Caco-2 (cell line): ENCODE measurements at places on chromosomes 3 and 15. TPM values are rescaled to one million over a fixed set of nuclear protein-coding genes. Genes with fewer than 3 reads are reported as not detected.

DNA sequence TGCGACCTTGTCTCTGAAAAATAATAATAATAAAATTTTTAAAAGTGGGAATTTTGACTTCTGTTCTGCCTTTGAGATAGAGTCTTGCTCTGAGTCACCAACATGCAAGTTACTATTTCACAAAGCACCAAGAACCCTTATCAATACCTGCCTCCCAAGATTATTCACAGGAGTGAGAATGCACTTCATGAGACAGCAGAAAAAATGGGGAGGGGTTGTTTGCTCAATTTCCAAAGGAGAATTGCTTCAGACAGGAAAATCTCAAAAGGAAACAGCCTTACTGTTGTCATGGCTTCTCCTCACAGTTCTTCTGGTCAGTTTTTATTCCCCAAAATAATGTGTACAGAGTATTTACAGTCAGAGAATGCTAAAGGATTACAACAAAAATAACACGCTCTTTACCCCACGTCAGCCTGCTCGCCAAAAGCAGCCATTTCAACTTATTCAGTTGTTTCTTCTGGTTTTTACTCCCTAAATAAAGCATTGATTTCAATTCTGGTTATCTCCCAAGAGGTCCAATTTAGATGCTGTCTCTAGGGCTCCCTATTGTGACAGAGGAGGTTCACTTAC lies 89.0 kb downstream of the PPCDC start:
- peak; percentile 51 for DNase-seq

DNA sequence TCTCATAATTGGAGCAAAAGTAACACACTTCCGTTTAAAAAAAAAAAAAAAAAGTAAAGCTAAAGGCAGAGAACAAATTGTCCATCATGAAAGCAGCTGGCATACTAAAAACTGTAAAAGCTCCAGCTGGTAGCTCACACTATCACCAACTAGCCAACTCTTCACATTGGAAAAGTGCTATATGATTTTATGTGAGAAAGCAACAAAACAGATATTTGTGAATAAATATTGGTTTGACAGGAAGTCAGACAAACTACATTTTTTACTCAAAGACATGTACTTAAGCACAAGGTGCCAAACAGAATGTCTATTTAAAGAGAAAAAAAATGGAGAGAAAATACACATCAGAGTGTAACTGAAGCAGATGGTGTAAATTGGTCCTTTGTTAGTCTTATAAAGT lies 231.2 kb upstream of the CADM2 start:
- no peak for DNase-seq

GRCh38 chr3:79424811-79425210 lies 343.0 kb downstream of the ROBO1 start:
- DNase-seq = no peak

GRCh38 chr15:66670175-66670574 lies 31.9 kb upstream of the SMAD6 start:
- DNase-seq = no peak

DNA sequence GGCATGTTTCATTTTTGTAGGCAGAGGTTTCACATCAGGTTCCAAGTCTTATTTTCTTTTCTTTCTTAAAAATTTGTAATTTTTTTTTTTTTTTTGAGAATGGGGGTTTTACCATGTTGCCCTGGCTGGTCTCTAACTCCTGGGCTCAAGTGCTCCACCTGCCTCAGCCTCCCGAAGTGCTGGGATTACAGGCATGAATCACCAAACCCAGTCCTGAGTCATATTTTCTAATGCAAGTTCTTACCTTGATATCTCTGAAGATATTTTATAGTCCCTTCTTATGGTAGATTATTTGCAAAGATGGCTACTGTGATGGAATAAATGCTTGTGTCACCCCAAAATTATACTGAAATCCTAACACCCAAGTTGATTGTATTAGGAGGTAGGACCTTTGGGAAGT lies 63.8 kb downstream of the SLC9A9 start:
- DNase-seq = no peak

DNA sequence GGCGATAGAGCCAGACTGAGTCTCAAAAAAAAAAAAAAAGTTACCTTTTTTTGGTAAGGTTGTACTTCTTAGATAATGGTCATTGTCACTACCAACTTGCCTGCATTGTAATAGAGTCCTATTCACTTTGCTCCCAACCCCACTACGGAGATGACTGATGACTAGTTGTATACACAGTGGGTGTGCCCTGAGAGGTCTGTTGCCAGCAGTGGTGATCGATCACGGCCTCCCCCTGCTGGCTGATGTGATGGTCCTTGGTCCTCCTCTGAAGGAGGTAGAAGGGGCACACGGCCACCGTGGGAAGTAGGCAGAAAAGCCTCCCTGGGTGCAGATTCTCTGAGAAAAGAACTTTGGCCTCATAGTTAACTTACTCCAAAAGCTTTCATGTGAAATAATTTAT lies 10.7 kb downstream of the GCNT3 start:
- peak; percentile 70 for DNase-seq

GRCh38 chr3:172635588-172635987 lies 75.3 kb downstream of the NCEH1 start:
- no peak for DNase-seq

- DNase-seq = no peak
Observed at GRCh38 chr3:115761927-115762305, 138.6 kb downstream of the GAP43 start.

DNA sequence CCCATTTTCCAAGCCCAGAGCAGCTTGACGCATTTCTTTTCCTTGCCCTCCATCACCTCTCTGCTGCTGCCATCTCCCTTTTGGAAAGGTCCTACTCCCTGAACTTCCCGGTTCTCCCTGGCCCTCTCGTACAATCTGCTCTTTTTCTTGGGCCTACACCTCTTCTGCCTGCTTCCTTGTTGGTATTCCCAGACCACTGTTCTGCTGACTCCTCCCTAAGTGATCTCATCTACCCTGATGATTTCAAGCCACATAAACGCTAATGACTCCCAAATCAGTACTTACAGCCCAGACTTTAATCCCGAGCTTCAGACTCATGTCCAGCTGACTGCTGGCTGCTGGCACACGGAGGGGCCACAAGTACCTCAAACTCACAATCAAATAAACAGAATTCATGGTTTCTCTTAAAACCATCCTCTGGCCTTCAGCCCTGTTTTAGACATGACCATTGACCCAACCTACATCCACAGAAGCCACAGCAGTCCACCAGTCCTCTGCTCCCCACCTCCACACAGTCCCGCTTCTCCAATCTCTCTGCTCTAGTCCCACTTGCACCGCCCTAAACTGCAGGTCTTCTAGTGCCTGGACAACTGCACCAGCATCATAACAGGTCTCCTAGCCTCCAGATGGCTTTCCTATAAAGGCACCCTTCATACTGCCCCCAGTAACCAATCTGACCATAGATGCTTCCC lies 57.6 kb downstream of the AAGAB start:
- no peak for DNase-seq

DNA sequence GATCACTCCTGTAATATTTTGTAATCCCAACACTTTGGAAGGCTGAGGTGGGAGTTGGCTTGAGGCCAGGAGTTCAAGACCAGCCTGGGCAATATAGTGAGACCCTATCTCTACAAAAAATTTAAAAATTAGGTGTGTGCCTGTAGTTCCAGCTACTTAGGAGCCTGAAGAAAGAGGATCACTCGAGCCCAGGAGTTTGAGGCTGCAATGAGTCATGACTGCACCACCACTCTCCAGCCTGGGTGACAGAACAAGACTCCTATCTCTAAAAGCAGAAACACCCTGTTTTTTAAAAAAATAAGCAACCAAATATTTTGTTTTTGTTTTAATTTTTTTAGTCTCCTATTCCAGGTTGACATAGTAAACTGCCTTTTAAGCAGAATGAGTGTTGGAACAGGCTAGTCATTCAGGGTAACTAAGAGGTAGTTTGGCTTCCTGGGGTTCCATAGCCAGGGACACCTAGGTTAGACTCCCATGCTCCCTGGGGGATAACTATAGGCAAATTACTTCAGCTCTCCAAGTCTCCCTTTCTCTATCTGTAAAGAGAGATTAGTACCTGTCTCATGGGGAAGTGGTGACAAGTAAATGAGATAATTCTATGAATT lies 114.6 kb upstream of the C15orf61 start:
- DNase-seq = no peak

- DNase-seq = no peak
Observed at GRCh38 chr3:87272718-87273341, 3.6 kb downstream of the POU1F1 start.

DNA sequence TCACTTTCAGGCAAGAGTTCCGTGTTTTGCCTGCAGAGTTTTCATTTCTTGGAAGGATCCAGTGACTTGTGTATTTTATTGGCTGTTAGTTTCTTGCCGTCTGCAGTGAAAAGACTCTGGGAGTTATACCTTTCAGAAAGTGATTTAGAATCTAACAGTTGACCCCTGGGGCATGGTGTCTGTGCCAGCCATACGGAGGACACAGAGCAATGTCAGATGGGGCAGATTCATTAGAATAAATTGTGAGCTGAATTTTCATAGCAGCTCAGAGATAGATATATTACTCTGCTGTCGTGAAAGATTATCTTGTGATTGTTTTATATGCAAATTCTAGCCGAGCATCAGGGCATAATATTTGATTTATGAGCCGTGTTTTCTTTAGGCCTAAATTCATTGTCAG lies 131.6 kb downstream of the SV2B start:
- no peak for DNase-seq

GRCh38 chr15:33190539-33190938 lies 4.0 kb downstream of the FMN1 start:
- DNase-seq = no peak

GRCh38 chr3:40045051-40045450 lies 235.6 kb downstream of the MYRIP start:
- no peak for DNase-seq

DNA sequence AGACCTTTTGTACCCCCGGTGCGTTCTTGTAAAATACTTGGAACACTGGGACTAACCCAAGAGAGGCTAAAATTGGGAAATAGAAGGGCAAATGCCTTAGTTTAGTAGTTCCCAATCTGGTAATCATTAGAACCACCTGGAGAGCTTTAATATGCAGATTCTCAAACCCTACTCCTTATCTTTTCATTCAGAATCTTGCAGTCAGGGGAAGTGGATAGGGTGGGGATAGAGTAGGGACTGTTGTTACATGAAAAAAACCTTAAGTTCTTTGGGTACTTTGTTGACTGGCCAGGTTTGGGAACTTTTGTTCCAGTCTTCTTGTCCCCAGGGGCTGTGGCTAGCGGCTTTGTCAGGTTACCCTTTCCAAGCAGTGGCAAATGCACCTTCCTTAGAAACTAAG lies 15.9 kb downstream of the MAPKBP1 start:
- no peak for DNase-seq

DNA sequence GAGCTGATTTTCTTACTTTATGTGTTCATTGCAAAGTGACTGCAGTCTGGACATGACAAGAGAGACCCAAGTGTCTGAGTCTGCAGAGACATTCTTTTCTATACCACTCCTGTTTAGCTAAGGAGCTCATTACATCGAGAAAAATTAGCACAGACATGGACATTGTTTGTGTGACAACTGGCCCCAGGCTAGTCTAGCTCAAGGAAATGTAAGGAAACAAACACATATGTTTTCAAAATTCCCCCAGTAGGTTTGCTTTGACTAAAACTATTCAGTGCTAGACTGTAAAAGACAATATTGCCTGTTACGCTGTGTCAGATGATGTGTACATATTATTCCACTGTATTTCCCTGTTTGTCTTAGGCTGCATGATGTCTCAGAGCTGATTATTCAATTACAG lies 40.9 kb downstream of the TPRG1 start:
- DNase-seq = no peak

GRCh38 chr15:88490036-88490435 lies 22.5 kb downstream of the MRPS11 start:
- no peak for DNase-seq

DNA sequence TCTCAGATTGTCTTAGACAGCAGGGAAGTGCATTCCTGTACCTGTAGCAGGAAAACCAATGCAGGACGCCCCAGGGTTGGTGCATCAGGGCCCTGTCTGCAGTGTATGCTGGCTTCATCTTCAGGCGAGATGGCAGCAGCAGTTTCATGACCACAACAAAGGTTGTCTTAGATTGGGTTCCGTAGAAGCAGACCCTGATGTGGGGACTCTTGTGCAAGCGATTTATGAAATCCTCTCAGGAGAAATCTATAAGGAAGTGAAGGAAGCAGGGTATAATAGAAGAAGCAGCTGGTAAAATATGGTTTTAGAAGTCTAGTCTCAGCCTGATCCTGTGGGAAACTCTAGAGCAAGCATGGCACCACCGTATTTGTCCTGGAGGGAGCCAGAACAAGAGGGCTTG lies 25.0 kb downstream of the DNAH1 start:
- DNase-seq = no peak

DNA sequence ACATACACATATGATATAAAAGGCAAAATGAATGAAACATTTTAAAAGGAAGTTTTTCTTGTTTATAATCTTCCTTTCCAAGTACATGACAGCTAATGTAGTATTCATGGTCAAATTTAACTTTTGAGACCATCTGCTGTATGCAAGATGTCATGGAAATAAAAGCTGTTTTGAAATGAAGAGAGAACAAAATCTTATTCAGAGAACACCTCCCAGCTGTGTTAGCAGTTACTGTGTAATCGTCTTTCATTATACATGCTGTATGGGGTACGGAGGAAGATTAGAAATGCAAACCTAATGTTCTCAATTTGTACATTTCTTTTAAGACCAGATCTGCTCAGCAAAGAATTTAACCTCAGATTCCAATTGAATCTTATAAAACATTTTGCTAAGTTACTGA lies 1182.3 kb downstream of the OTOL1 start:
- no peak for DNase-seq

DNA sequence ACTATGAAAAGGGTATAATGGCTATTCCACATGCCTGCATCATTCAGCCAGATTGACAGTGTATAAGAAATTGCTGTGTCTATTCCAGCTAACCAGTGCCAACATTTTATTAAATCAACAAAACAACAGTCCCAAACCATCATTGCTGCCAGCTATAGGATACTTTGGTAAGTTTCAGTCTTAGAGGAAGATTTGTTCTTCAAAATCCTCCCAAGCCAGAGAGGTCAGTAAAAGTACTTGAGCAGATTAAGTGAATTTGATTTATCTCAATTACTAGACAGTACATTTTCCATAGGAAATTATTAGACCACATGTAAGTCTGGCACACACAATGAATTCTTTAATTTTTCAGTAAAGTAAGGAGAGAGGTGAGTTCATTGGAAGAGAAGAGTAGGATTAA lies 50.7 kb downstream of the TFG start:
- DNase-seq = no peak

GRCh38 chr3:28114893-28115292 lies 126.5 kb upstream of the CMC1 start:
- DNase-seq = no peak

The CD200R1 gene
- 0.11 and 0.28 TPM in 2 replicates for total RNA-seq

The CAPN3 gene
- total RNA-seq = 0.66 and 1.3 TPM in 2 replicates

The DYNLT2B gene
- 10.8 and 12.1 TPM in 2 replicates for total RNA-seq

The SERINC4 gene
- total RNA-seq = 0.21 and 0.23 TPM in 2 replicates

The HTR3E gene
- not detected in 2 replicates for total RNA-seq

The C3orf33 gene
- 4.2 and 5.4 TPM in 2 replicates for total RNA-seq

The AGBL1 gene
- total RNA-seq = not detected in 2 replicates

The FBXO40 gene
- not detected in 2 replicates for total RNA-seq
